ENCODE measurements at places on chromosomes 4 and X. TPM values are rescaled to one million over a fixed set of nuclear protein-coding genes. Genes with fewer than 3 reads are reported as not detected.
A peak's percentile ranks its signal among the peaks of the same experiment; 100 is the strongest.

- H3K36me3 ChIP-seq: no peaks in the 10 kb centered on the region
- no peaks in the 10 kb centered on the region for H3K4me1 ChIP-seq
- no peaks in the 10 kb centered on the region for H3K27me3 ChIP-seq
- DNase-seq: no peak
Observed at GRCh38 chr4:46820154-46820553, 88.9 kb downstream of the COX7B2 start.

DNA sequence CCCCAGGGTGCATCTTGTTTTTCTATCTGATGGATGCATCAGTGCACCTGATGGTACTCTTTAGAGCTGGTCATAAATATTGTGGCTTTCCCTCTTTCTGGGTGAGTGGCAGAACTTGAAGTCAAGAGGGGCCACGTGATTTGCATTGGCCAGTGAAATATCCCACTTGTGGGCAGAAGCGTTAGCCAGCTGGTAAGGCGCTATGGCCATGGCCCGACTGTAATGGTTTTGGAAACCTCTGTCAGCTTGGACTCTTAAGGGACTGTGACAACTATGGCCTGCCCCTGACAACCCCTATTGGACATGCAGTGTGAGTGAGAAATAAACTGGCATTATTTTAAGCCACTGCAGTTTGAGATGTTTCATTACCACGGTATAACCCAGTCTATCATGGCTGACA lies 72.8 kb downstream of the SEL1L3 start:
- DNase-seq: no peak
- H3K27ac ChIP-seq: no peak overlapping the region
- peaks cover 13% of the 10 kb centered on the region for H3K36me3 ChIP-seq
- H3K4me3 ChIP-seq: no peak overlapping the region
- H3K27me3 ChIP-seq: no peaks in the 10 kb centered on the region
- H3K4me1 ChIP-seq: no peaks in the 10 kb centered on the region

GRCh38 chr4:127000110-127000509 lies 632.6 kb upstream of the INTU start:
- H3K4me3 ChIP-seq: no peak overlapping the region
- H3K36me3 ChIP-seq: no peaks in the 10 kb centered on the region
- no peak for DNase-seq
- H3K4me1 ChIP-seq: no peaks in the 10 kb centered on the region

- H3K27ac ChIP-seq: no peak overlapping the region
- H3K27me3 ChIP-seq: no peaks in the 10 kb centered on the region
- no peaks in the 10 kb centered on the region for H3K36me3 ChIP-seq
- no peaks in the 10 kb centered on the region for H3K4me1 ChIP-seq
Observed at GRCh38 chr4:85128246-85129204, 162.0 kb upstream of the WDFY3 start.

GRCh38 chrX:154487518-154488290 lies 1.3 kb upstream of the UBL4A start:
- no peak overlapping the region for H3K27ac ChIP-seq
- no peak for DNase-seq
- no peaks in the 10 kb centered on the region for H3K36me3 ChIP-seq
- no peak overlapping the region for H3K4me3 ChIP-seq
- H3K27me3 ChIP-seq: no peaks in the 10 kb centered on the region

- no peak for DNase-seq
- no peak overlapping the region for H3K4me3 ChIP-seq
- H3K27me3 ChIP-seq: no peaks in the 10 kb centered on the region
- H3K4me1 ChIP-seq: no peaks in the 10 kb centered on the region
- no peaks in the 10 kb centered on the region for H3K36me3 ChIP-seq
Observed at GRCh38 chrX:38275615-38276014, 51.7 kb downstream of the RPGR start.

DNA sequence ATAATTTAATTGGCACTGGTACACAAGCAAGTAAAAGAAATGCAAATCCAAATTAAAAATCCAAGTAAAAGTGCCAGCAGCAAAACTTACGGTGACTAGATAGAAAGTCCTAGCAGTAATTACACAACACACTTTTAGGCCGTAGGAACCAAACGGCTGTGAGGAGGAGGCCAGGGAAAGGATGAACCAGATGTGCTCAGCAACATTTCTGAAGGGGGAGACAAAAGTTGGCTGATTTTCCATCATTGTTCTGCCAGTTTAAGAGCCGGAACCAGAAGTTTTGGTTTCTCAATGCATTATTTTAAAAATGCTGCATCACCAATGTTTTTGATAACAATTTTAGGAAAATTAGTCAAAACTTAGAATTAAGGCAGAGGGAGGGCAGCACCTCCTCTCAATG lies 68.7 kb upstream of the ENPP6 start:
- peaks cover 27% of the 10 kb centered on the region for H3K4me1 ChIP-seq
- H3K4me3 ChIP-seq: no peak overlapping the region
- H3K27ac ChIP-seq: no peak overlapping the region
- no peak for DNase-seq
- no peaks in the 10 kb centered on the region for H3K36me3 ChIP-seq
- no peaks in the 10 kb centered on the region for H3K27me3 ChIP-seq

DNA sequence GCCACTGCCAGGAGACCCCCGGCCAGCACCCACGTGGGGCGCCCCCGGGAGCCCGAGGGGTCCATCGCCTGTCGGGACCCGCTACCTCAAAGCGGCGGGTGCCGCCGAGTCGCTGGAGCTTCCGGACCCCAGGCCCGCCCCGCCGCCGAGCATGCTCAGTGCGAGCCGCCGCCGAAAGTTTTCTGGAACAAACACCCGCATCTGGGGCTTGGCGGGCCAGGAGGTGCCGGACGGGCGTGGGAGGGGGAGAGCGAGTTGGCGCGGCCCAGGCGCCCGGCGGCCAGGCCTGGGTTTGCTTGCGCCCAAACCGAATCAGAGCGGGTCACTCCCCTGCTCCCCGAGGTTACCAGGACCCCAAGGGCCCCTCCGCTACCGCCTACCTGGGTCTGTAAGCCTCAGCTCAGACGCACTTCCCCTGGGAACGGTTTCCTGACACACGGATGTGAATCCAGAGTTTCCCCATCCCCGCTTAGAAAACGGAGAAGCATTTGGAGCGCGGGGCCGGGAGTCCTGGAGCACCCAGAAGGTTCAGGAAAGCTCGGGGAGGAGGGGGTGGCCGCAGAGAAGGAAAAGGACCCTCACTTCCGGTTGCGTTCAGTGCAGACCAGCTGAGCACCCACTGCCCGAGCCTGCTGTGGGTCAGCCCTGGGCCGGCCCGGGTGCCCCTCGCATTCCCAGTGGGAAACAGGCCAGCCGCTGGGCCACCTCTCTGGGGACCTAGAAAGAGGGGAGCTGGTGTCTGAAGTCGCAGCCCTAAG lies at the start of gene EVC2:
TSS of gene EVC2 (minus strand) at position 111 of the 758 bp plus-strand sequence. CDS start at position 65, 46 bp downstream.
- DNase-seq: peak; percentile 84
- peak within 1 kb of the TSS; percentile 81 for H3K4me3 ChIP-seq
- H3K36me3 ChIP-seq: no peaks in the 10 kb centered on the region
- H3K27ac ChIP-seq: peak within 1 kb of the TSS; percentile 79

DNA sequence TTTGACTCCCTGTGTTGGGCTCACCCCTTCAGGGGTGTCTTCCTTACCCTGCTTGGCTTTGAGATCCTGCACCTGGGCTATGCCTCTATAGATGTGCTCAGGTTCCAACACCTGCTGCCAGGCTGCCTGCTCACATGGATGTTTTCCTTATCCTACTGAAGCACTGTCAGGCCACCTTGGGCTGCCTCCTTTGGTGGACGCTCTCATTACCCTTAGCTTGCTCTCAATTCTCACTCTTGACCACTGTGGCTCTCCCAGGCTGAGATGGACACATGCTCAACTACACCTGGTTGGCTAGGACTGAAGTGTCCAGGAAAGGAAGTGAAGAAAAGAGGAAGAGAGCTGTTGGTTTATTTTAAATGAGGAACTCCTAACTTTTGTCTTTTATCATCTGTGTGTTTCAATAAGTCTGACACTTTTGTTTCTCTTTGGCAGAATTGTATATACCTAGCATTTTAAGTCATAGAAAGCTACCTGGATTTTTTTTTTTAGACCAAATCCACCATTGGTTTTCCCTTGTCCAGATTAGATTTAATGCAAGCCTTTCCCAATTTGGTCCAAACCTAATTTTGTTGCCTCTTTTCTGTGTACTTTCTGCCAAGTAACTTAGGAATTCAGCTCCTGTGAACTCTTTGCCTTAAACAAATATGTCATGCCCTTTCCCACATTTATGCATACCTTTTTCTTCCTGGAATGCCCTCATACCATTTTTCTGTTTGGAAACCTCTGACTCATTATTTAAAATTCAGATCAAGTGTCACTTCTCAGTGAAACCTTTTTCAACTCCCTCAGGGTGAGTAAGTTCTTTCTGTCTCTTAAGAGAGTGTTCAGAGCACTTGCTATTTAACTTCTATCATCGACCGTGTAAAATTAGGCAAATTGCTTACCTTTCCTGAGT lies 175.8 kb downstream of the GC start:
- DNase-seq: no peak
- H3K36me3 ChIP-seq: no peaks in the 10 kb centered on the region
- H3K4me3 ChIP-seq: no peak overlapping the region

DNA sequence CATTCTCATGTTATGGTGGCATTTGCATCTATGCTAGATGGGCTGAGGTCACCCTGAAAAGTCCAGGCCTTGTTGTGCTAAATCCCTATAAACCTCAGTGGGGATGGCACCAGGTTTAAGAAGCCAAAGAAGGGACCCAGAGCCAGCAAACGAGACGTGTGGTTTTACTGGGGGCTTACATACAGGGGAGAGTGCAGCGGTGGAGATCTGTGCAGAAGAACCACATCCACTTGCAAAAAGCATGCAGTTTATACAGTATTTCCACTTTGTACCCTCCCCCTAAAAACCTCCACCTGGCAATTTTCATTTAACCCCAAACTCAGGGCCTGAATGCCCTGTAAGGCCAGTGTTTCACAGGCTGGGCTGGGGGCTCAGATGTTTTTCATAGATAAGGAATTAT lies 134.9 kb upstream of the GATB start:
- no peaks in the 10 kb centered on the region for H3K36me3 ChIP-seq
- no peaks in the 10 kb centered on the region for H3K4me1 ChIP-seq
- no peak overlapping the region for H3K27ac ChIP-seq
- H3K27me3 ChIP-seq: no peaks in the 10 kb centered on the region
- DNase-seq: no peak

- no peaks in the 10 kb centered on the region for H3K36me3 ChIP-seq
- H3K4me3 ChIP-seq: no peak overlapping the region
- no peak overlapping the region for H3K27ac ChIP-seq
- no peaks in the 10 kb centered on the region for H3K4me1 ChIP-seq
- peaks cover 13% of the 10 kb centered on the region for H3K27me3 ChIP-seq
- DNase-seq: peak; percentile 52
Observed at GRCh38 chrX:497186-498014, 110.7 kb upstream of the PPP2R3B start.

DNA sequence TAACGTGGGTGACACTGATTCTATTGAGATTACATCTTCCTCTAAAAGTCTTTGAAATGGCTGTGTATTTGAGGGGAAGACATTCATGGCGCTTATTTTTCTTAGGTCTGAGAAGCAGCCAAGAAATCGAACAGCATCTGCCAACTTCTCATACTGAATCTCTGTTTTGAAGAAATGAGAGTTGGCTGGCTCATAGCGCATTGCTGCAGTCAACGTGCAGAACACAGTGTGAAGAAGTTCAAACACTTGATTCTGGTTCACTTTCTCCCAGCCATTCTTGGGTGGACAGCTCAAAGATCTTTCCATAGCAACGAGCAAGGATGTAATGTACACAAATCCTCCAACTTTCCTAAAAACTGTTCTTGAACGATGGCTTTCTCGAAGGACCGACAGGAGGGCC lies 156.5 kb downstream of the WDFY3 start:
- no peaks in the 10 kb centered on the region for H3K4me1 ChIP-seq
- no peak for DNase-seq
- peaks cover 27% of the 10 kb centered on the region for H3K36me3 ChIP-seq
- H3K27me3 ChIP-seq: no peaks in the 10 kb centered on the region

DNA sequence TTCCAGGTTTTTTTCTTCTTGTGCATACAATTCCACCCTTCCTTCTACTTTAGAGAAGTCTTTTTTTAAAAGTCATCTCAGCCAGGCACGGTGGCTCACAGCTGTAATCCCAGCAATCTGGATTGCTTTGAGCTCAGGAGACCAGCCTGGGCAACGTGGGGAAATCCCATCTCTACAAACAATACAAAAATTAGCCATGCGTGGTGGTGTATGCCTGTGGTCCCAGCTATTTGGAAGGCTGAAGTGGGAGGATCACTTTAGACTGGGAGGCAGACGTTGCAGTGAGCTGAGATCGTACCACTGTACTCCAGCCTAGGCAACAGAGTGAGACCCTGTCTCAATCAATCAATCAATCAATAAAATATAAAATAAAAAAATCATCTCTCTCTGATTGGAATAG lies 14.8 kb downstream of the ELOVL6 start:
- no peak overlapping the region for H3K27ac ChIP-seq
- H3K4me1 ChIP-seq: no peaks in the 10 kb centered on the region
- no peak for DNase-seq
- H3K36me3 ChIP-seq: no peaks in the 10 kb centered on the region
- no peak overlapping the region for H3K4me3 ChIP-seq

DNA sequence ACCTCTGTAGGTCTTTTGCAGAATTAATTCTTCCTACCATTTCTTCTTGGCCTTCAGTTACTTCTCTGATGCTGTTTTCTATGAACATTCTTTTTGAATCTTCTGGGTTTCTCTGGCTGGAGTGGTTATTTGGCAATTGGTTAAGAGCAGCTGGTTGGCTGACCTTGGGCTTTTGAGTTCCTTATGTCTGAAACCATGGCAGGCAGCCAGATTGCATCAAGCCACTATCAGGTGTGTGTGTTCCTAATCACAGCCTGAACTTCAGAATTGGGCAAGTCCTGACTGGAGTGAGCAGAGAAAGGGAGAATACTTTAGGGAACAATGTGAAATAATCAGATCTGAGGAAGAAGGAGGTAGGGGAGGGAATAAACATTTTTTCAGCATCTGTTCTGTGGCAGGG lies 90.2 kb downstream of the ARHGAP10 start:
- H3K27me3 ChIP-seq: no peaks in the 10 kb centered on the region
- H3K36me3 ChIP-seq: no peaks in the 10 kb centered on the region
- peak overlapping the region; percentile 30 for H3K27ac ChIP-seq
- H3K4me1 ChIP-seq: peaks cover 29% of the 10 kb centered on the region
- H3K4me3 ChIP-seq: no peak overlapping the region

DNA sequence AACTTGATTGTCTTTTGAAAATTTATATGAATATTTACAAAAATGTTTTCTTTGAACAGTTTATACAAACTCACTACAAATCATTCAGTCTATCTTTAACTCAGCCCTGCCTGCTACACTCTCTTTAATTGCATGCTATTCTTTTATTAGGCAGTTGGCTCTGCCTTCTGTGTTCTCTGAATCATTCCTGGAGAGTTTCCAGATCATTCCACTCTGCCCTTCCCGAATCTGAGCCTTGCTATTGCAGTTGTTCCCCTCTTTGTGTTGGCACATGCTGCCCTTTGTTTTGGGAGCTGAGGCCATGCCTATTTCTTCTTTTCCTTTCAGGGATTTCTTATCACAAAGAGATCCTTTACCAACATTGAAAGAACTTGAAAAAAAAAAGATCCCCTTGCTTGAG lies 8.7 kb upstream of the TECRL start:
- DNase-seq: no peak
- no peak overlapping the region for H3K27ac ChIP-seq
- H3K4me1 ChIP-seq: peaks cover 3% of the 10 kb centered on the region
- no peaks in the 10 kb centered on the region for H3K27me3 ChIP-seq
- no peaks in the 10 kb centered on the region for H3K36me3 ChIP-seq

GRCh38 chr4:107619066-107619465 lies 101.0 kb downstream of the PAPSS1 start:
- H3K36me3 ChIP-seq: no peaks in the 10 kb centered on the region
- H3K27me3 ChIP-seq: no peaks in the 10 kb centered on the region
- H3K4me3 ChIP-seq: no peak overlapping the region
- peaks cover 7% of the 10 kb centered on the region for H3K4me1 ChIP-seq

Gene SLC6A14
- 50.2 TPM for total RNA-seq

Gene AREG
- 14.6 TPM for total RNA-seq

Gene MCTS1
- 28.4 TPM for total RNA-seq

Gene ASB12
- total RNA-seq: 0.32 TPM

Gene TMPRSS11F
- not detected for total RNA-seq

Gene STS
- 11.6 TPM for total RNA-seq

Gene TMEM47
- 33.6 TPM for total RNA-seq

Gene RTL3
- not detected for total RNA-seq

Gene TNIP3
- 2.3 TPM for total RNA-seq
